ENCODE measurements at places on chromosomes 6 and 20. TPM values are rescaled to one million over a fixed set of nuclear protein-coding genes. Genes with fewer than 3 reads are reported as not detected.

The KHDC1L gene
- not detected for total RNA-seq

The SAPCD1 gene
- total RNA-seq: 8.0 TPM

The SAMD3 gene
- not detected for total RNA-seq

The MRPS10 gene
- 34.9 TPM for total RNA-seq

The MEI4 gene
- not detected for total RNA-seq

The PDYN gene
- total RNA-seq: not detected

The PRICKLE4 gene
- 6.9 TPM for total RNA-seq

The NKX2-2 gene
- total RNA-seq: not detected

The C6orf132 gene
- total RNA-seq: under 0.01 TPM

The KIF25 gene
- not detected for total RNA-seq

The KCNQ5 gene
- total RNA-seq: under 0.01 TPM

The ENPP5 gene
- not detected for total RNA-seq

The CHMP4B gene
- 39.9 TPM for total RNA-seq

The ISM1 gene
- total RNA-seq: not detected

The MOG gene
- total RNA-seq: not detected

The GJA10 gene
- total RNA-seq: not detected

The SMIM13 gene
- total RNA-seq: 13.3 TPM

The MARCKS gene
- 306 TPM for total RNA-seq

The OPRL1 gene
- 1.6 TPM for total RNA-seq

The INSM1 gene
- total RNA-seq: not detected

The BPIFB2 gene
- total RNA-seq: not detected

The CFAP61 gene
- total RNA-seq: not detected

The TLDC2 gene
- 0.11 TPM for total RNA-seq

The GJE1 gene
- not detected for total RNA-seq

The MATN4 gene
- under 0.01 TPM for total RNA-seq

The JAG1 gene
- 94.2 TPM for total RNA-seq

The CRISP3 gene
- not detected for total RNA-seq

The SIGLEC1 gene
- total RNA-seq: not detected

The TCF21 gene
- total RNA-seq: not detected
